ENCODE measurements at places on chromosomes 12 and 14.

DNA sequence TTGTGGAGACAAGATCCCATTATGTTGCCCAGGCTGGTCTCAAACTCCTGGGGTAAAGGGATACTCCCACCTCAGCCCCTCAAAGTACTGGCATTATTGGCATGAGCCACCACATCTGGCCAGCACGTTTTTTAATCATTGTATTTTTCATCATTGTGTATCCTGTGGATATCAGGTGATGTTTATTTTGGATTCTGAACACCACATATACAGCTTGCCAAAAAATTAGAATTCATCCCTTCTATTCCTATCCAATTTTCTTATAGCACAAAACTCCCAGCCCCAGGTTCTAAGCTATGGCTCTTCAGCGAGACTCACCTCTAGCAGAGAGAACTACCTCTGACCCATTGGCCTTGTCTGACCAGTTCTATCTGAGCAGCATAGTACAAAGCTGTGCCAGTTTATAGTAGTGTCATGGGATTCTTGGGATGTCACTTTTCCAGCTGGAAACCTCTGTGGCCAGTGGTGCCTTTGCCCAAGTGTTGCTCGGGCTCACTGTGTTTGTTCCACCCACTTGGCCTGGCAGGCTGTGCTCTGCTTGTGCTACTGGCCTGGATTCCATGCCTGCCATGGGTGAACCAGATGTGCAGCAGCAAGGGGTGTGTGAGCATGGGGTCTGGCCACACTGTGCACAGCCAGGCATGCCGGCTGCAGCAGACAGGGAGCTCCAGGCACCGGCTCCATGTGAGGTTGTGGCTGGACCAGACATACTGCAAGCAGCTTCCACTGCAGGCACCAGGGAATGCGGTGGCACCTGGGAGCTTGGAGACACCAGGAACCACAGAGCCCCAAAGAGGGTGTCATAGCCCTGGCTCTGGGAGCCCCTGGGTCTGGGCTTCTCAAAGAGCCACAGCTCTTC lies 37.2 kb downstream of the TIMELESS start:
- DNase-seq = no peak

- no peak for DNase-seq
Measured at GRCh38 chr14:74507085-74507484, 13.5 kb downstream of the ISCA2 start.

- peak; percentile 34 for DNase-seq
Measured at GRCh38 chr12:663293-663871, at the start of gene NINJ2. NINJ2 (minus strand) TSS chr12:663445; CDS start chr12:663360, 85 bp downstream.

DNA sequence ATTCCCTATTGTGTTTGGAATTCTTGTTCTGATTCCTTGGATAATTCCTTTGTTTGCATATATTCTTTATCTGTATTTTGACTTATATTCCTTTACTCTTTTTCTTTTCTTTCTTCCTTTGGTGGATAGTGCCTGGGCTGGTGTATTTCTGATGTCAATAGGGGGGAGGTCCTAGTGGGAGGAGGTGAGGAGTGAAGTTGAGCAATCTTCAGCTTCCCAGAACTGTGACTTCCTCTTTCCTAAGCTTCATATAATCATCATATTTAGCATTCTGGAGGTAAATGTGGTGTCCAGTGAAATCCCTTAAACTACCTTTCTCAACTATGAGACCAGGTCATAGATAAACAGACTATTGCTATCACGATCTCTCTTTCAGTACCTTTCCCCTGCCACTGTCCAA lies 29.6 kb upstream of the TBPL2 start:
- DNase-seq = peak; percentile 17

- no peak for DNase-seq
Measured at GRCh38 chr14:92973798-92974372, 50.9 kb downstream of the CHGA start.

- peak; percentile 77 for DNase-seq
Measured at GRCh38 chr12:642633-643474, 20.4 kb downstream of the NINJ2 start.

DNA sequence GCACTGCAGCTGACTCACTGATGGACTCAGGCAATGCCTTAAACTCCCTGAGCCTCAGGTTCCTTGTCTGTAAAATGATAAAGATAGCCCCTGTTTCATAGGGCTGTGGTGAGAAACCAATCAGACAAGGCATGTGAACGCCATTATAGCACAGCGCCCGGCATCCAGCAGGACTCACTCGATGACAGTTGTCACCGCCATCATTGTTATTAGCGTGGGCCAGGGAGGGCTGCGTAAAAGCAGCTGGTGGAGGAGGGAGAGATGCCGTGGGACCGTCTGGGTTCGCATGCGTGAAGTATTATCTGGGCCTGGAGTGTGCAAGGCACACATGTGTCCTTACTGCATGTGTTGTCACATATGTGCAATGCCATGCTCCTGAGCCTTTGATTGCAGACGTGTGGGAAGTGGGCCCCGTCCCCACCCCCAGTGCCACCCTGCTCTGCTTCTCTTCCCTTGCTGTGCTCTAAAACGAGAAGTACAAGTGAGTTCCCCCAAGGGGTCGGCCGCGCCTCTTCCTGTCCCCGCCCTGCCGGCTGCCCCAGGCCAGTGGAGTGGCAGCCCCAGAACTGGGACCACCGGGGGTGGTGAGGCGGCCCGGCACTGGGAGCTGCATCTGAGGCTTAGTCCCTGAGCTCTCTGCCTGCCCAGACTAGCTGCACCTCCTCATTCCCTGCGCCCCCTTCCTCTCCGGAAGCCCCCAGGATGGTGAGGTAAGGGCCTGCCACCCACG lies at the start of gene PTPN6:
PTPN6 (plus strand) TSS at position 546 of the 730 bp plus-strand sequence; CDS start at position 703, 157 bp downstream.
- DNase-seq = no peak

GRCh38 chr12:6866163-6866919 lies 990 bp upstream of the TPI1 start:
- no peak for DNase-seq

GRCh38 chr12:125860672-125861288 lies 795.5 kb downstream of the AACS start:
- no peak for DNase-seq

GRCh38 chr14:26427097-26427496 lies 170.7 kb downstream of the NOVA1 start:
- peak; percentile 61 for DNase-seq

- DNase-seq = no peak
Measured at GRCh38 chr14:69711881-69712560, 54.9 kb upstream of the SRSF5 start.

DNA sequence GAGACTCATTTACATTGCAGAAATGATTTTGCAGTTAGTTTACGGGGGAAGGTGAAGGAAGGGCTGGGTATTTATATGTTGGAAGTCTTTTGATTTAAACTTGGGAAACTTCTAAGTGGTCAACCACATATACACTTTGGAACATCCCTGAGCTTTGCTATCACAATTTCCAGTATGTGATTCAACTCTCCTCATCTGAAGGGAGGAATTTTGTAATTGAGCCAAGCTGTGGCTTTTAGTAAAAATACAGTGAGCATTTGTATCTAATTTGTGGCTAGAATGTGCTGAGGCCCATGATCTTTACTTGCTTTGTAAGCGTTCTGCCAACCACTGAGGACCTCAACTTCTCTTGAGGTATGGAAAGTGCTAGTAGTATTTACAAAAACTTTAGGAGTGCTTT lies 235.0 kb upstream of the PDZRN4 start:
- peak; percentile 3 for DNase-seq

DNA sequence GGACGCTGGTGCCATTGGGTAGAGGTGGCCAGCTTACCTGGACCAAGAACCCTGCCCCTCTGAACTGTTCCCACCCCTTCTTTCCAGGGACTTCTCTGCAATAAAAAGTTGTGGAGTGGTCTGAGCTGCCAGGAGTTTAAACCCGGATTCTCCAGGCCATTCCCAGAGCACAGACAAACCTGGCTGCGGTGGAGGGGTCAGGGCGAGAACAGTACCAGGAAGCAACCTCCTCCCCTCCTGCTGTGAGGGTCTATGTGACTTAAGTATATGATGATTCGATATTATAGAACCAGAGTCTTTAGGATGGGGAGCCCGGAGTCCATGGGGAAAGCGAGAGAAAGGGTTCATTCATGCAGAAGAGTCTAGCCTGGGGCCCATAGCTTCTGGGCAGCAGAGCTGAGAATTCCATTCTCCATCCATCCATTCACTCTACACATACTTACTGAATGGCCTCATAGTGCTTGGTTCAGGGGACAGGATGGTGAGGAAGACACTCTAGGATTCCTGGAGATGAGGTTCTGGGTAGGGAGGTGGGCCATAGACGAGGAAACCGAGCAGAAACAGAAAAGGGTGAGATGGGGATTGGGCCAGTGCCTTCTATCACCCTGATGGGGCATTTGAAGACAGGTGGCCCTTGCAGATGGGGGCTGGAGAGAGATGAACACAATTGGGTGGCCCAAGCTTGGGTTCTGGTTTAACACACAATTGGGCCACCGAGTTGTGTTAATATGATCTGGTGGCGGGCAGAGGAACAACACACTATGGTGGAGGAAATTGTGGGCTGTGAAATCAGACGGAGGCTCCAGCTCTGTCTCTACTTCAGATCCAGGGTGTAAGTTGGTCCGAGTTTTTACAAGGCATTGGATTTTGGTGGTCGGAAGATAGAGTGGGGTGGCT lies 5.2 kb downstream of the KRT86 start:
- peak; percentile 12 for DNase-seq

- no peak for DNase-seq
Measured at GRCh38 chr12:117718141-117718540, 250.6 kb downstream of the KSR2 start.

DNA sequence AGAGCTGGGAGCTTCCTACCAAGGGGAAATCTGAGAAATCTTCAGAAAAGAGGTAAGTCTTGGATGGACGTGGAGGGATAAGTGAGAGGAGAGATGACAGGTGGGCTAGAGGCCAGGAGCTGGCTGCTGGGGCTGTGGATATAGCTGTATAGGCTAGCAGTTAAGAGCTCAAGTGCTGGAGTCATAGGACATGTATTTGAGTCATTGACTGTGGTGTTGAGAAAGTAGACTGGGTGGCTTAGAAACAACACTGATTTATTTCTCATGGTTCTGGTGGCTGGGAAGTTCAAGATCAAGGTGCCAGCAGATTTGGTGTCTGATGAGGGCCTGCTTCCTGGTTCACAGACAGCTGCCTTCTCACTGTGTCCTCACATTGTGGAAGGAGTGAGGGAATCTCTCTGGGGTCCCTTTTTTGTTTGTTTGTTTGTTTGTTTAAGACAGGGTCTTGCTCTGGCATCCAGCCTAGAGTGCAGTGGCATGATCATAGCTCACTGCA lies 151.1 kb upstream of the FUT8 start:
- DNase-seq = peak; percentile 73

DNA sequence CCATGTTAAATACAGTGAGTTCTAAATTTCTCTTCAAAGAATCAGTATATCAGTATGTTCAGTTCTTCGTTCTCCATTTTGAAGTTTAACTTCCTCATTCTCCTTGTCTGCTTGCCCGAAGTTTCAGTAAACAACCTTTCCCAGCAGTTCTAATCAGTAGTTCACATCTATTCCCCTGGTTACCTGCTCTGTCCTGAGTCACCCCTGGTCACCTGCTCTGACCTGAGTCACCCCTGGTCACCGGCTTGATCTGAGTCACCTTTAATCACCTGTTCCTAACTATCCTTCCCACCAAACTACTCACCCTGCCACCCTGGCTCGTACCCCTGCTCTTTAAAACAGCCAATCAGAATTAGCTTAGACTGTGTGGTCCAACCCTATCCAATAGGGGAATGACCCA lies 9.4 kb upstream of the OR10G3 start:
- DNase-seq = no peak

GRCh38 chr14:37051680-37052079 lies 120.7 kb downstream of the SLC25A21 start:
- no peak for DNase-seq

- peak; percentile 66 for DNase-seq
Measured at GRCh38 chr12:32482226-32482625, 82.9 kb downstream of the FGD4 start.

DNA sequence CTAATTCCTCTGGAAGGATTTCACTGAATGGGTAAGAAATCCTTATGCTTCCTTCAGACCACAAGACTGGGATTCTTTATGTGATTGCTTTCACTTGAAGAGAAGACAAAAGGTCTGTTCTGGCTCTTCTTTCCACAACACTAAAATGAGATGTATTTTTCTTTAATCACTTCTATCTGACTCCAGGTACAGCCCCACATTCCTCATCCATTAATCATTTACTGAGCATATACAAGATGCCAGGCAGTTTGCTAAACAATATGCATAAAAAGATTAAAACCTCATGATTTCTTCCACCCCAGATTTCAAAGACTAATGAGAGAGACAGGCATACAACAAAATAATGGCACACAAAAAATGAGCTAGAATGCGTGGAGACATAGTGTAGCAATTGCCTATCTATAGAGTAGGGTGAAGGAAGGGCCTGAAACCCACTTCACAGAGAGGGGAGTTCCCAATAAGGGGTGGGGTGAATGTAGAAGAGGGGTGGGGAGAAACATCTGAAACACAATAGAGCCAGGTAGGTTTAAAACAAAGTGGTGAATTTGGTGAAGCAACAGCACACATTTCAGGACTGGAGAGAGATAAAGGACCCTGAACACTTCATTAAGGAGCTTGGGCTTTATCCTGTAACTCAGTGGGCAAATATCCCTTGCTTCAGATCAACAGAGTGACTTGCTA lies 65.1 kb upstream of the PRB2 start:
- DNase-seq = no peak

- peak; percentile 35 for DNase-seq
Measured at GRCh38 chr12:87119713-87120112, 863.5 kb upstream of the MGAT4C start.

GRCh38 chr12:101746196-101746595 lies 6.9 kb upstream of the SYCP3 start:
- no peak for DNase-seq
